Left colon (tissue), 2 donors: ENCODE measurements at places on chromosomes 7 and 10. TPM values are rescaled to one million over a fixed set of nuclear protein-coding genes. Genes with fewer than 3 reads are reported as not detected.

- no peak for DNase-seq
Measured at GRCh38 chr7:42981601-42982000, 49.4 kb downstream of the MRPL32 start.

DNA sequence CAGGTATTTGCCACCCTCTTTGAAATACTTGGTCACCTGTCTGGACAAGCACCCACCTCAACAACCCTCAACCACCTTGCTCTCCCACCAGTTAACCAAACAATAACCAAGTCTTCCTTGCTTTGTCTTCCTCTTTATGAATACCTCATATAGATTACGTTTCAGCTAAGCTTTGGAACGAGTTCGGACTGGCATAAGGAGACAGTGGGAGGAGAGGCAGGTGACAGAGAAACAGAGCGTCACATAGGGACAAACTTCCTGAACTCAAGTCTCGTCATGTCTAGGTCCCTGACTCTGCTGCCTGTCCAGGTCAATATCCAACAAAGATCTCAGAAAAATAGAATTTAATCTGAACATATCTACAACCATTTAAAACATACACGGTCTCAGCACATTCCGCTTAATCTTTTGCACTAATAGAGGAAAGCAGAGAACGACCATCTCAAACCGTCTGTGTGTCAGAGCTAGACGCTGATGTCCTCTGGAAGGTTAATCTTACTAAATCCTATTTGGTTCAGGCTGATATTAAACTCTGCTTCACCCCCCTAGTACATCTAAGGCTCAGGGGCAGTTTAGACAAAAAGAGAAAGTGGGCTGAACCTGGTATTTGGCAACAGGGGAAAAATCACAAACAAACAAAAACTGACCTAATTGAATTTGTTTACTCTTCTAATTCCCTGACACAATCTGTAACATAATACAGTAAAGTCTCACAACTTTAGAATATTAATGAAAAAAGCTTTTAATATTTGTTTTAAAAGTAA is 26.4 kb upstream of the SVOPL start:
- DNase-seq = no peak

- no peak for DNase-seq
Measured at GRCh38 chr10:117537904-117538524, 4.5 kb upstream of the EMX2 start.

DNA sequence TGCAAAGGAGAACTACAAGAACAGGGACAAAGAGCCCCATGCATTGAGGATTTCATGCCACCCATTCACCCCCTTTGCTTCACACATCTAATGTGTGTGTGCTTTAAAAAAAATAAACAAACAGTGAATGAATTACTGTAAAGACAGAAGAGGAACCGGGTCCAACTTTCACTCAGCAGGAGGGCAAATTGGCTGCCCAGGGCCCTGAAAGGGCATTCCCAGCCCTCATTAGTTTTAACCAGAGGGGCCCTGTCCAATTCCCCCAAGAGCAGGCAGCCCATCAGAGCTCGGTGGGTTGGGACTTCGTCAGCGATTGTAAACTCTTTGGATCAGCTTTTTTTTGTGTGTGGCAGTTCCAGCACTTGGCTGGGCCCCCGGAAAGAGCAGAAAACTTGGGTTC is 73.6 kb upstream of the PDZD8 start:
- DNase-seq = no peak

Gene PCLO
- 9.2 TPM for total RNA-seq
